ENCODE measurements at places on chromosomes 4 and X.

- no peak for DNase-seq
Measured at GRCh38 chrX:12115377-12115776, 22.9 kb upstream of the FRMPD4 start.

- DNase-seq, result no peak
Measured at GRCh38 chrX:21509912-21510311, 135.7 kb downstream of the CNKSR2 start.

DNA sequence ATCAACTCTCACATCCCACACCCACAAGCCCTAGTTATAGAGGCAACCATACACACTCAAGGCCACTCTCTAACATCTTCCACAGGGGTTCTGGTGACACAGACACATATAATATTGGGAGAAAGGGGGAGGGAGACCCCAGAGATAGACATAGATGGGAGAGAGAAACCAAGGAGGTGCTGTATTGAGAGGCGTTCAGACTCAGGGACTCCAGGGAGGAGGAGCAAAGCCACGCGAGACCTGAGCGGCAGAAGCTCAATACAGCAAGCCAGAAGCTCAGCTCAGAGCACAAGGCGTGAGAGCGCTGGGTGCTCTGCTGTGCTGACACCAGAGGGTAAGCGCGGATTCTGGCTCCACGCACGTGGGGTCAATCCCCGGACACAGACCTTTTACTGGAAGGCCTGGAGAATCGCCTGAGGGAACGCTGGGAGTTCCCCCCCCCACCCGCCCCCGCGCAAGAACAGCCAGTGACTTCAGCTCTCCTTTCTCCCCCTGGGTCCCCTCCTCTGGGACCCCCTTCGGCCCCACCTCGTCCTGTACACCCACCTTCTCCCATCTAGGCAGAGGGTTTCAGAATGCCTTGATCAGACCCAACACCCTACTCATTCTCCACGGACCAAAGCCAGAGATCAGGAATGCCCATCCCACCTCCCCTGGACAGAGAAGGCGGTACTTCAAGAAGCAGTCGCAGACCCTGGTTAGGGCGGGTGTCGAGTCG lies 8.7 kb downstream of the MSX1 start:
- DNase-seq, result no peak

- DNase-seq, result no peak
Measured at GRCh38 chrX:33183361-33183760, 28.0 kb downstream of the DMD start.

GRCh38 chr4:90137555-90137954 lies 10.4 kb downstream of the CCSER1 start:
- DNase-seq, result no peak

DNA sequence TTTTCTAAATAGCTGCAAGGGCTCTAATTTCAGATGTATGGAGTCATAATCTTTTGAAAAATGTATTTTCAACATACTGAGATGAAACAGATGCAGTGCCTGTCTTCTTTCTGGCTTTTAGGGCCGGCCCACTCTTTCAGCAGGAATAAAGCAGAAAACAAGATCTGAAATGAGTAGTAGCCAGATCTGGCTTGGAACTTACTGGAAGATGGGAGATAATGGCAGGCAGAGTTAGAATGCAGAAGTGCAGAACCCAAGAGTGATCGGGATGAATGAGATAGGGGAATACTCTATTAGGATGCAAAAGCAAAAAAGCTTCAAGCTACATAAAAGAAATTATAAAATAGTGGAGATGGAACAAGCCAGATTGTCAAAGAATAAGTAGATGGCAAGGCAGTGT lies 1.4 kb upstream of the FAM120C start:
- no peak for DNase-seq

GRCh38 chr4:185463541-185463940 lies 8.0 kb downstream of the CCDC110 start:
- DNase-seq, result no peak

- DNase-seq, result no peak
Measured at GRCh38 chr4:85187106-85187505, 220.6 kb upstream of the WDFY3 start.

GRCh38 chrX:103157496-103158316 lies 57.2 kb upstream of the BEX4 start:
- peak; percentile 22 for DNase-seq

DNA sequence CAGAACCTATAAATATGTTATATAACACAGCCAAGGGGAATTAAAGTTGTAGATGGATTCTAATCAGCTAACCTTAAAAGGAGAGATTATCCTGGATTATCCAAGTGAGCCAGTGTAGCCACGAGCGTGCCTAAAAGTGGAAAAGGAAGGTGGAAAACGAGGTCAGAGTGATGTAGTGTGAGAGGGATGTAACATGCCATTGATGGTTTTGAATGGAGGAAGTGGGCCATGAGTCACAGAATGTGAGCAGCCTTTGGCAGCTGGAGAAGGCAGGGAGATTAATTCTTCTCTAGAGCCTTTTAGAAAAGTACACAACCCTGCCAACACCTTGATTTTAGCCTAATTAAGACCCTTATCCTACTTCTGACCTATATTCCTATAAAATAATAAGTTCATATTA lies 149.1 kb downstream of the SLC39A8 start:
- DNase-seq, result no peak

GRCh38 chrX:53088136-53088974 lies 5.6 kb upstream of the KANTR start:
- DNase-seq, result peak; percentile 69

GRCh38 chrX:71367396-71367795 lies 1.2 kb downstream of the TAF1 start:
- DNase-seq, result no peak

DNA sequence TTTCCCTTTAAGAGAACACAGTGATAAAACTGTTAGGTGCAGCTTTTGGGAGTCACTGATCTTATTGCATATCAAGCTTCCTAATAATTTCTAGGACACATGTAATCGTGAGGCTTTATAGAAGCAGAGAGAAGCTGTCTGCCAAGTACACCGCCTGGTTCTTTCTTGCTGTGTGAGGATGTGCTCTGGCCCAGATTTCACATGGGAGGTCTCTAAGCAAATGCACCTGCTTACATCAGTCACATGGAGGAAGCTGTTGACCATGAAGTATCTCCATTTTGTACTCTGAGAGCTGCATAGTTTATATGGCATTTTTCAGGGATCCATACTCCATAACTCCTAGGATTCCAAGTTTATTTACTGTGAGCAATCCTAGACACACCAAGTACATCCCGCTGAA lies 37.1 kb downstream of the RGS12 start:
- no peak for DNase-seq

DNA sequence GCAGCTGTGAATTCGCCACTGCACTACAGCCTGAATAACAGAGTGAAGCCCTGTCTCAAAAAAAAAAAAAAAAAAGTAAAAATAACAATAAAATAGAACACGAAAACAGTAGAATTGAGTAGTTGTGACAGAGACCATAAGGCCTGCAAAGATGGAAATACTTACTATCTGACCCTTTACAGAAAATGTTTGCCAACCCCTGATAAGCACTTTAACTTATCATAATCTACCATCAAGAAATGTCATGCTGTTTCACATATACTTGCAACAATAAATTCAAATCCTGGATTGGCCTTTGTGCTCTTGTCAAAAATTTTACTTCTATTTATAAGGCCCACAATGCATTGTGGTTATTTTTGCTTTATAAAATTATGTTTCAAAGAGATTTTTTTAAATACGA lies 75.5 kb downstream of the ING2 start:
- DNase-seq, result no peak

- no peak for DNase-seq
Measured at GRCh38 chrX:8404926-8405325, 59.7 kb upstream of the VCX3B start.

GRCh38 chr4:149031399-149031798 lies 589.2 kb upstream of the NR3C2 start:
- DNase-seq, result no peak

GRCh38 chr4:182671749-182672148 lies 245.4 kb downstream of the DCTD start:
- DNase-seq, result no peak

DNA sequence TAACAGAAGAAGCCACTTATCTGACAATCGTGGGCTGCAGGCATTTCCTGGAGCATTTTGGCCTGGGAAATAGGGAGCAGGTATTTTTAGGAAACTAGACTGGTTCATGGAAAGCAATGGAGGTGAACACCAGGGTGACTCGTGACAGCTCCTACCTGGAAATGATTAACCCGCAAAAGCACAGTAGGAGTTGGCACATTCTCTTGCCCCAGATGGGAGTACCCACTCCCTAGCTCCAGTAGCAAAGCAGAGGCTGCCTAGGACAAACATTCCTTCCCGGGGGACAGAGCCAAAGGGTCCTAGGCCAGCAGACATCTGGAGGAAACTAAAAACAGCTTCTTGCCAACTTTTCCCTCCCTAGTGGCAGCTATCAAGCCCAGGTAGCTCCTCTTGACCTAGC lies 29.0 kb downstream of the RTL5 start:
- no peak for DNase-seq

GRCh38 chr4:64095398-64095797 lies 313.9 kb downstream of the TECRL start:
- no peak for DNase-seq

DNA sequence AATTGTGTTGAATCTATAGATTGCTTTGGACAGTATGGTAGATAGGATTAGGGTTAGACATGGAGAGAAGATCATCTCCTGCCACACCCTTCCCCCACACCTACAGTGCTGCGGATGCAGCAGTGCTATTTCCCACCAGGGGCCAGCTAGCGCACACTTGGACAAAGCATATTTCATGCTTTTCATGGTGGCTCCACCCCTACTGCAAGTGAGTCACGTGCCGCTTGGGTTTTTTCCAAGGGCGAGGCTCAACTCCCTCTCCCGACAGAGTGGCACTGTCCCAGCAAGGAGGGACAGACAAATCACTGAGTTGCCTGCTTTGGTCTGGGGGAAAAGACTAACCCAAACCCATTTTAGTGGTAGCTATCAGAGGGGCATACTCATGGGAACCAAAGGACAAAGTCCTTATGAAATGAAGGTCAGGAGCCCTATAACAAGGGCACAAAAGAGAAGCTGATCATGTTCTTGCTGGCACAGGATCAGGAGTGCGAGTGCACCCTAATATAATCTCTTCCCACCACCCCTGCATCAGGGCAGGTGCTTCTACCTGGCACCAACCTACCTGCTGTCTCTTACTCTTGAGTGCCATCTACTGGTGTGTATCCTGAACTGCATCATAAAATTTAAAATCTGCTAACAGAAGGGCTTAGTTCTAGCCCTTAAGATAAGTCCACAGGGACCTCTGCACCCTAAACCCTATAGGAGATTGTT lies 55.1 kb upstream of the PGAM4 start:
- DNase-seq, result peak; percentile 46

DNA sequence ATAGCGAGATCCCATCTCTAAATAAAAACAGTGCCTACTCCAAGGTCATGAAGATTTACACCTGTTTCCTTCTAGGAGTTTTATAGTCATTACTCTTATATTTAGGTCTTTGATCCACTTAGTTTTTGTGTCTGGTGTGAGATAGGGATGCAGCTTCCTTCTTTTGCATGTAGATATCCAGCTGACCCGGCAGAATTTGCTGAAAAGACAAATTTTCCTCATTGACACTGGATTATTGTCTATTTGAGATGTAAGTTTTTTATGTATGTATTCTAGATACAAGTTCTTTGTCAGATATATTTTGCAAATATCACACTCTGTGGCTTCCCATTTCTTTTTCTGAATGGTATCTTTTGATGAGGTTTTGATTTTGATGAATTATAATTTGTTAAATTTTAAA lies 85.4 kb downstream of the RFC1 start:
- no peak for DNase-seq

GRCh38 chr4:78749972-78750727 lies 26.0 kb upstream of the BMP2K start:
- no peak for DNase-seq

GRCh38 chrX:103739421-103739820 lies 28.7 kb downstream of the TMEM31 start:
- no peak for DNase-seq

DNA sequence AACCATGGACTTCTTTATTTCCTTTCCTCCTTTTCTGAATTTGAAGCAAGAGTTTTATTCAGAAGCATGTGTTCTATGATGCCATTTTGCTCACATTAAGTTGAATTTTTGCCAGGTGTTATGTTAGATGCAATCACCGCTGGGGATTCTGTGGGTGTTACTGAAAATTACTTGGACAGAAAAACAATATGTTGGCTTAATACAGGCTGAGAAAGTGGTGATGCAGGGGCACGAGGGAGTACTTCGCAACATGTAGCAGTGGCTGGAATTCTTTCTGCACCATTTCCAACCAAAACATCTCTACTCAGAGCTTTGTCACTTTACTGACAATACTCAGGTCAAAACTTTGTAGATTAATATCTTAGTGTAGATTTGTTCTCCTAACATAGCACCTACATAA lies 109.2 kb upstream of the PCDH18 start:
- no peak for DNase-seq

GRCh38 chr4:31655328-31655727 lies 935.2 kb downstream of the PCDH7 start:
- DNase-seq, result no peak

DNA sequence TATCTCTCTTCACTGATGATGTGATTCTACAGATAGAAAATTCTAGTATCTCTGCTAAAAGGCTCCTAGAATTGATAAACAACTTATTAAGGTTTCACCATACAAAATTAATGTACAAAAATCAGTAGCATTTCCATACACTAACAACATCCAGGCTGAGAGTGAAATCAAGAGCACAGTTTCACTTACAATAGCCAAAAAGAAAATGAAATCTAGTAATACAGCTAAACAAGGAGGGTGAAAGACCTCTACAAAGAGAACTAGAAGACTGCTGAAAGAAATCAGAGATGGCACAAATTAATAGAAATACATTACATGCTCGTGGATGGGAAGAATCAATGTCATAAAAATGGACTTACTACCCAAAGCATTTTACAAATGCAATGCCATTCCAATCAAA lies 751.9 kb downstream of the FSTL5 start:
- DNase-seq, result no peak

DNA sequence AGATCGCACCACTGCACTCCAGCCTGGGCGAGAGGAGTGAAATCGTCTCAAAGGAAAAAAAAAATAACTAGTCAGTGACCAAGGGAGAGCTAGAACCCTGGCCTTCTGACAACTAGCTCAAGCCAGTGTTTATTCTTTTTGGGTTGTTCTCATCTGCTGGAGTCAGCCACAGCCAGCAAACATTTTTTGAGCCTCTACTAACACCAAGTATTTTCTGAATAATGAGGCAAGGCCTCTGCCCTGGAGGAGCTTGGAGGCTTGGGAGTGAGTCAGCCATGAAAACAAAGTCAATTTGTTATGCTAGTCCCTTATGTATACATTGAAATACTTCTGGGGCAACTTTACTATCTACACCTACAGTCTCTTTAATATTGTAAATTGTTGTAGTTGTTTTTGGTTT lies 46.5 kb downstream of the TMA16 start:
- no peak for DNase-seq

- no peak for DNase-seq
Measured at GRCh38 chr4:188374871-188375270, 235.6 kb downstream of the TRIML1 start.

- no peak for DNase-seq
Measured at GRCh38 chr4:94412658-94413038, 39.1 kb upstream of the PDLIM5 start.
